NCI-H1930 (cell line): ENCODE measurements at places on chromosomes 7 and 10.

- no peak for DNase-seq
Observed at GRCh38 chr7:8065356-8065813, 96.8 kb downstream of the GLCCI1 start.

DNA sequence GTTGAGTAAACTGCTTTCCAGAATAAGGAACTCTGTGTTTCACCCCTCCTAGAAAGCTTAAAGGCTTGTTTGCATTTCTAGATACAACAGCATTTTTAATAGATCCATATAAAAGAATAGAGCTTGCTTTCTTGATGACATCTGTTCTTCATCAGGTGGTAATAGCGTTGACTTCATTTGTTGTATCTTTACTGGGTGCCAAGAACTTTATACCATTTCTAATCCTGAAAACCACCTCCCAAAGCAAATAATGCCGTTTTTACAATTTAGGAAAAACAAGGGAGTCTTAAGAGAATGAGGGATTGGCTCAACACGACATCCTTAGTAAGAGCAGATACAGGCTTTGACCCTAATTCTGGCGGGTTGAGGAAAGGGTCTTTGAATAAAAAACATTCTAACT is 993.4 kb downstream of the TYW1 start:
- DNase-seq, result no peak

DNA sequence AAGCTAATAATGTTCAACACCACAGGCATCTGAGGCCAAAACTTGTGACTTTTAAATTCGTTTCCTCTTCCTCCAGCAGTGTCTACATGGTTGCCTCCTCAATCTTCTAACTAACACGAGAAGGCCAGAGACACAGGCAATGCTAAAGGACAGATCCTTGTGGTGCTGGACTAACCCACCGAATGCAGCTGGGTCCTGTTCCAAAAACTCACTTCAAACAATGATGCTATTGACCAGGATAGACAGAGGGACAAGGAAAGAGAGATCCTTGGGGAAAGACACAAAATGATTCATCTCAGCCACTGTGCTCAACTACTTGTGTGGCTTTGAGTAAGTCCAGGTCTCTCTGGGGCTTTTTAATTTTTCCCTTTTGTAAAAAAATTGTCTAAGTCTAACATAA is 107.6 kb downstream of the KCNMA1 start:
- no peak for DNase-seq

GRCh38 chr7:271266-272107 is 18.5 kb upstream of the FOXL3 start:
- no peak for DNase-seq

DNA sequence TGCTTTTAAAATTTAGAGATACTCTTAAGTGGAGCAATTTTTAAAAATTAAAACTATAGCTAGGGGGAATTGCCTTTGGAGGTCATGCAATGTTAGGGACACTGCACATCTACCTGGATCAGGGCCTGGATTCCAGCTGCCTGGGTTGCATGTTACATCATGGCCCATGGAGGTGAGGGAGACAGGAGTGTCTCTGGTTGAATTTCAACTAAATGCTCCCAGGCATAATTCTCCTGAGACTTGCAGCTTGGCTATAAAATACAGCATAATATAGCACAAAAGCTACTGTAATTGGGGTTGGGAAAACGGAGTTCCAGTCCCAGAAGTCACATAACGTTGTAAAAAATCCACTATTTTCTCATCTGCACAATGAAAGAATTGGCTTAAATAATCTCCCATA is 782.5 kb downstream of the LRMDA start:
- DNase-seq, result no peak

- DNase-seq, result no peak
Observed at GRCh38 chr10:21069278-21069677, 172.2 kb upstream of the NEBL start.

DNA sequence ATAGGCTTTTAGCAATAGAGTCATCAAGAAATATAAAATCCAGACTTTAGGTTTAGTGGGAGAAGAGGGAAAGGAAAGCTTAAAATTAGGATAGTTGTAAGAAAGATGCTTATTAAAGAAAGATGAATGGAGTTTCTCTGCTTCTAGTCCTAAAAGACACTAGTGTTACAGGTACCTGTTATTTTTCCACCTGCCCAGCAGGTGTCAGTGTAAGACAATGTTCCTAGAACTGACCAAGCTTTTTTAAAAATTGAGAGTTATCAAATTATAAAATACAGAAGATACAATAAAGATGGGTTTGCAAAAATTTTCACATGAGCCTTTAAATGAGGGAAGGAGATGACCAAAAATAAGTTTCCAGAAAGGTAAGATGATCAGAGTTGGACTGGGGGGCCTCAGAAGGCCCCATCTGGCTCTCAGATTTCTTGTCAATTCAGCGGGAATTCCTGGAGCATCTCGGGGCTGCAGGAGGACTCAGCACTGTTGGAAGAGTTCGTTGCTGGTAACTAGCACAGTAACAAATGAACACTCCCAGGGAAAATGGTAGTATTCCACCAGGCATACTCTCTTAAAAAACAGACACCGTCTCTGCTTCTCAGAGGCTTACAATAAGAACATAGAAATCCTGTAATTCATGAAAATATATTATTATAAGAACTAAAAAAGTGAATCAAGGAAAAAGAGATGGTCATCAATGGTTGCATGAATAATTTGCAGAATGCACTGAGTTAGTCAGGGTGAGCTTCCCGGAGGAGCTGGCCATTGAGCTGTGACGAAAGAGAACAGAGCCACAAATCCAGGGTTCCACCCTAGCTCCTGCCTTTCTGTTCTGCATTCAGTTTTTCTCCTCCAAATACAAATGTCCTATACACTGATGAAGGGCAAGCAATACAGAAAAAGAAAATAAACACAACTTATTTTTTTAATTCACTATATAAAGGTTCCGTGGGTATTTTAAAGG is 71.8 kb upstream of the PIK3CG start:
- no peak for DNase-seq

GRCh38 chr10:101766306-101766705 is 9.6 kb downstream of the FGF8 start:
- DNase-seq, result no peak

DNA sequence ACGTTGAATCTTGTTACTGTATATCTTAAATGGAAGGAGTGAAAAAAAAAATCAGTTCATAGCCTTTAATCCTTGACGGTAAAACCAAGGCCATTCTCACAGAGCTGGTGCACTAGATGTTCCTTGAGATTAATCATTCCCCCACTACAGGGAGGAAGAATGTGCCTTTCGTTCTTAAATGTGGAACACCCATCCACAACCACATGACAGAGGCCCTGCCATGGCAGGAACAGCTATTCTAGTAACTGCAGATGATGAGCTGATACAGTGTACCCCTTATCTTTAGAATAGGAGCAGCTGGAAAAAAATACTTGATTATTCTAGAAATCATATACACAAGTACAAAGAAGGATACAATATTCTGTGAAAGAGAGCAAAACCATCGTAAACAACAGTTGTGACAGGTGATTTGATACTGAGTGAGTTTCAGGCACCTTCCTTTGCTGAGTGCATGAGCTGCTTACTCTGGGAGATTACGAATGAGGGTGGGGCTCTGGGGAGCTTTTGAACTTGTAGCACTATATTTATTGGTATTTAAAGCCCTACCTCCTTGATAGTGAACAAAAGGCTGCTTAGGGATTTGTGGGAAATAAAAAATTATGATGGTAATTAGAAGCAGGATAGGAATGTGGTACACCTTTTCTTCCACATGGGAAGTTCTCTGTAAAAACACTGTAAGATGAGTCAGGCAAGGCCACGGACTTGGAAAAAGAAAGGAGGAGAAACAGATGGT is 244.4 kb upstream of the SLC26A5 start:
- DNase-seq, result no peak

- no peak for DNase-seq
Observed at GRCh38 chr10:7436490-7437100, 25.8 kb upstream of the SFMBT2 start.

DNA sequence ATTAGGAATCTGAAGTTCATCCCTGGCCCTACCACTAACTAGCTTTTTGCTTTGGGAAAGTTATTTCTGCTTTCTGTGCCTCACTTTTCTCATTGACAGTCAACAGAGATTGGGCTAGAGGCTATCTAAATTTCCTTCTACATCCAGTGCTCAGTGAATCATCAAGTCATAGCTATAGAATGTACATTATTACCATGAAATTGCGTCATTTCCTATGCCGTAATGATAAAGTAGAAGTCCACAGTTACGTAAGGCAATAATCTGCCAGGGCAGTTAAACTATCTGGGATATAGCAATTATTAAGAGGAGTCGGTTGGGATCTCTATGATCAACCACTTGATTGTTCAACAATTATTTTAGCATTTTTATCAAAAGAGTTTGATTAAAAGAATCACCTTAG is 64.4 kb downstream of the ITGB8 start:
- DNase-seq, result no peak

DNA sequence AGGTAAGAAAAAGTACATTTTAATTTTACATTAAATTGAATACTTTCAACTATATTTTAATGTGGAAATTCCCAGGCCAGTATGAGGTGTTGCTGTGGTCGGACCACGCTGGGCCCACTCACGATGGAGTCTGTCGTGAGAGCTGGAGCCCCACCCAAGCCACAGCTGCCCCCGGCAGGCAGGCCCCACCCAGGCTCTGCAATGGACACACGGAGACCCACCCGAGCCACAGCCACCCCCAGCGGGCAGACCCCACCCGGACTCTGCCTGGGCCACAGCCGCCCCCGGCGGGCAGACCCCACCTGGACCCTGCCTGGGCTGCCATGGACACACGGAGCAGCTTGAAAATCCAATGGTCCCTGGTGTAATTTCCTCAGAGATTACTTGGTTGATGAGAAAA is 141.3 kb downstream of the PTPRN2 start:
- DNase-seq, result no peak

DNA sequence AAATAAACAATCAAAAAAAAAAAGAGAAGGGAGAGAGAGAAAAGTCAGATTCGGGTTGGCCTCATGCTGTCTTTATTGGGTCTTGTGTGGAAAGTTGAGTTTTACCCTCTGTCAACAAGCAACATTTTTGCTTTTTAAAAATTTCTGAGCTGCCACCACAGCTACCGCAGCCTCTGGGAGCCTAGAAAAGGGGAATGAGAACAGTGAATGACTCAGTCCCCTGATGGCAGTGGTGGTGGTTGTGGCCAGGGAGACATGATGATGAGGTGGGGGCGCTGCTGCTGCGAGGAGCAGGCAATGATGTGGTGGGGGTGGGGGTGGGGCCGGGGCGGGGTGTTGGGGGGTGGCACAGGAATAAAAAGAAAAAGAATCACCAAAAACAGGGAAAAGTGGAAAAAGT is 20.0 kb upstream of the CREB3L2 start:
- DNase-seq, result no peak

- no peak for DNase-seq
Observed at GRCh38 chr7:107115762-107116540, 52.9 kb upstream of the HBP1 start.

- DNase-seq, result no peak
Observed at GRCh38 chr10:114611617-114612016, 46.5 kb downstream of the ABLIM1 start.

DNA sequence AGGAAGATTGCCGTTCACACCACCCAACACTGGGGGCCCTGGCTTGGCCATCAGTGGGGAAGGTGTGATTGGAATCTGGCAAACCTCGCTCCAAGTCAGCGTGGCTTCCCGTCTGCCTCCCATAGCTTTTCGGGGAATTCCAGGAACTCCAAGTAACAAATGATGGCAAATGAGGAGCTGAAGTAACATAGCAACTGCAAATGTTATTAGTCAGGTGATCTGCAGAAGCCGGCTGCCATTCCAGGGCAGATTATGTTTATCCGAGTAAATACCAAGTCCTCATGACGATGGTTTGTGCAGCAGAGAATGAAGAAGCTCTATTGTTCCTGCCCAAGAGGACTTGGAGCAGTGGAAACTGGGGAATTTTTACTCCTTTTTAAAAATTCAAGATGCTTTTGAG is 270.5 kb upstream of the PODXL start:
- no peak for DNase-seq

DNA sequence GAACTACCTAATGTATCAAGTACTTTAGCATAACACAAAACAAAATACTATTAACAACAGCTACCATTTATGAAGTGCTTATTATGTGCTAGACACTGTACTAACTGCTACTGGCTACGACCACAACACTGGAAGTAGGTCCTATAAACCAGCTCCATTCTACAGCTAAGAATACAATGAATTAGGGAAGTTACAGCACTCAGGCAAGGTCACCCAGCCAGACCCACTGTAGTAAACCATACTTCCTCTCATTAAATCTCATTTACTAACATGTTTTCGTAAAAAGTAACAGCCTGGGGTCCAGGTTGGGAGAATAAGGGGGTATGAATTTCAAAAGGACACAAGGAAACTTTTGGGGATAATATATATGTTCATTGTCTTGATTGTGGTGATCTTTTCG is 25.4 kb downstream of the NAPEPLD start:
- no peak for DNase-seq

GRCh38 chr10:133344236-133344635 is 2.9 kb upstream of the PRAP1 start:
- DNase-seq, result no peak

DNA sequence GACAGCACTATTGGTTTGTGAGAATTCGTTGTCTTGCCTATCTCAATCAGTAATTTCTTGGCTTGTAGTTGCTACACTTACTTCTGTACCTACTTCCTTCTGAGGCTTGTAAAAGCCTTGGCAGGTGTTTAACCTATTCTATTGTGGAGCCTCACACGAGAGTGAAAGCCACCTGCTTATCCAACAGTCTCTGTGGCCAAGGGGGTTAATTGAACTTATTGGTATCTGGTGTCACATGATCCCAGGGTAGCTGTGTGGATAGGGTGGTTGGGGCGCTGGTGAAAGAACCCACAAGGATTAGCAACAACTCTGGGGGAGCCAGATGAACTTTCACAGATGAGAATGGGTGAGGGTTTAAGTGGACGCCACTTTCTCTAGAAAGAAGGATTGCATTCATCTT is 13.9 kb upstream of the ATP6V0E2 start:
- no peak for DNase-seq

DNA sequence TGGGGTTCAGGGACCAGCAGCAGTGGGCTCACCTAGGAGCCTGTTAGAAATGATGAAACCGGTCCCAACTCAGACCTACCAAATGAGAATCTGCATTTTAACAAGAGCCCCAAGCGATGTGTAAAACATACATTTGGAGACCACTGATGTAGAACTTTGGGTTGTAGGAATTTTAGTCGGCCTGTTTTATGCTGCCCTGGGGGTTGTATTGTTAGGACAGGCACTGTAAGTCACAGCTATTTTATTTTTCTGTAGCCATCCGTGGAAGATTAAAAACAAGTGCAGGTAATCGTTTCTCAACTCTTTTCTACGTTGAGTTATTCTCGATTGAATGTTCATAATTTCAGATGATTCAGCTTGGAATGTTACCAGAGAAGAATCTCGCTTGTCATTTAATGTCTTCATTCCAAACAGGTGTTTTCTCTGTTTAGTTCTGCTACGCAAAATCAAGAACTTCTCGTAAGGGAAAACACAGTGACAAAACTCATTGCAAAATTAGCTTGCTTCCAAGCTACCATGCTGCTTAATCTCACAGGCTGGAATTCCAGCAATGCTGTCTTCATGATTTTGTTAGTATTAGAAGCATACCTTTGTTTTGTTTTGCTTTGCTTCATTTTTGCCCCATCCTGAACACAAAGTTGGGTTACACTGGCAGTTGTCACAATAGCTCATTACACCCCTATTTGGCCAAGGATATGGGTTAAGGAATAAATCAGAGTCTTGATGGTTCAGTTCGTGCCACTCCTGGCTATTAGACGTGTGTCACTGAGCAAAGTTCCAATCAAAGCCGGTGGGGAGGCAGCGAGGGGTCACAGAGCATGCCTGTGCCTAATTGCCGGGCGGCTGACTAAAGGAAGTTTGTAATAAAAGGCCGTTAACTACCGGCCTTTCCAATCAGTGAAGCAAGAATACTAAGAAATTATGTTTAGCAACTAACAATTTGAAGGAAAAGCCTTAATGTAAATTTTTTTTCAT is 676.9 kb downstream of the GATA3 start:
- DNase-seq, result no peak

GRCh38 chr7:101277155-101277554 is 32.3 kb upstream of the FIS1 start:
- no peak for DNase-seq
